Stimulated activated CD4-positive, alpha-beta T cell treated with anti-CD3 and anti-CD28 coated beads, Interleukin-1b, Interleukin-23, amount 100 ng/mL, for 1 hour (primary cell): ENCODE measurements at places on chromosomes 5 and 9.

GRCh38 chr5:76763136-76763535 is 47.2 kb downstream of the F2R start:
- DNase-seq: no peak

GRCh38 chr5:95810305-95811125 is 12.0 kb downstream of the GLRX start:
- DNase-seq: no peak

GRCh38 chr5:151123897-151124751 is 33.5 kb downstream of the ANXA6 start:
- no peak for DNase-seq

DNA sequence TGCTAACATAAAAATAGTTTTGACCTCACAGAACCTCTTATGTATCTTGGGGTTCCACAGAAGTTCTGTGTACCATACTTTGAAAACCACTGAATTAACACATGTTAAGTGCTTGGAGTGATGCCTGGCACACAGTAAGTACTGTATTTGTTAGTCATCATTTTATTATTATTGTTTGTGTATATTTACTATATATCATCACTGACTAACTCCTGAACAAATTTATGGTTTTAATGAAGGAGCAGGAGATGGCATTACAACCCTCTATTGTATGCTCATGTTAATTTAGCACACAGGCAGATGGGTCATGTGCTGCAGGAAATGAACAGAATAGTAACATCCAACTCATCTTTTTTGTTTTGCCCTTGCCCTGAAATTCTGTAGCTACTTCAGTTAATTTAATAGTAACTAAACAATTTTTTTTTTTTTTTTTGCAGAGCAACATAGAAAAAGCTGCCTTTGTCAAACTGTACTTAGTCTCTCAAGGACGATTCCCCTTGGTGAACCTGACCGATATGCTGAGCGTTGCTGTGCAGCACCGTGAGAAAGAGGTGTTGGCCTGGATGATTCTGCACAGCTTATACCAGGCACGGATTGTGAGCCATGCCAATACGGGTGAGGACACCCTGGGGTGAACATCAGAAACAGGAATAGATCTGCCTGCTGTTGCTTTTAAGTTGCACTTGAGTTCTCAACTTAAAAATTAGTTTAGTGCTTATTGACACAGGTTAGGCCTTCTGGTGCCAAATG is 45.4 kb downstream of the HACD4 start:
- no peak for DNase-seq

GRCh38 chr5:72653586-72653985 is 146.4 kb upstream of the ZNF366 start:
- DNase-seq: no peak

DNA sequence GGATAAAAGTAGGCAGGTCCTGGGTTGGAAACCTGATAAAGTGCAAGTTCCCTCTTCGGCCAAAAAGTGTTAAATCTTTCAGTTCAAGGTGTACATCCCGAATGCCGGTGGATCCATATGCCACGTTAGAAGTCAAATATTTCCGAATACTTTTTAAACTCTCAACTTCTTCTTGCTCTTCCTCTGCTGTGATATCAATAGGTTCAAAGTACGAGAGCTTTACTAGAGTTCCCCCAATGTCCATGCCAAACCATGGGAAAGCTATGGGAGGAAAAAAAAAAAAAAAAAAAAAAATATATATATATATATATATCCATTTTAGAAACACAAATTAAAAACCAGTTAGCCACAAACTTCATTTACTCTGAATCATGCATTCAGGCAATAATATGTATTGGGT is 10.4 kb downstream of the PANK3 start:
- DNase-seq: no peak

GRCh38 chr9:87816036-87816435 is 66.6 kb upstream of the SPATA31E1 start:
- no peak for DNase-seq

- no peak for DNase-seq
These were observed 8.3 kb downstream of the NFIL3 start for GRCh38 chr9:91415290-91415689.

- DNase-seq: no peak
These were observed 88.7 kb upstream of the ACOT12 start for GRCh38 chr5:81482595-81482994.

GRCh38 chr5:145701404-145701803 is 133.7 kb downstream of the PRELID2 start:
- DNase-seq: no peak

- no peak for DNase-seq
These were observed 34.3 kb downstream of the MTMR12 start for GRCh38 chr5:32278406-32278805.

- no peak for DNase-seq
These were observed 160.3 kb downstream of the HSD17B3 start for GRCh38 chr9:96141666-96142065.

DNA sequence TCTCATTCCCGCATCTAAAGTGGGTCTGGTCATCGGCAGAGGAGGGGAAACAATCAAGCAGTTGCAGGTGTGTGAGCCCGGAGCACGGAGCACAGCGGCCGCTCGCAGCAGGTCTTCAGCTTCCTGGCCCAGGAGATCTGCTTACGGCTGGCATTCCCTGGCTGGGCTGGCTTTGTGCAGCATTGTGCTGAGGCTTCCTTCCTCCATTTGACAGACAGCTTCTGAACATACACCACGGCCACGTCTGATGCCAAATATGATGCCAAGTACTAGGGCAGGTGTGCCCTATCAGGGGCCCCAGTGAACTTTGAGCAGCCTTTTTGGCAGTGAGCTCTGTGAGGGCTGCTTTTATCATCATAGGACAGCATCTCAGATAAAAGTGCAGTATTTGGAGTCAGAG is 37.1 kb downstream of the FUBP3 start:
- DNase-seq: no peak

DNA sequence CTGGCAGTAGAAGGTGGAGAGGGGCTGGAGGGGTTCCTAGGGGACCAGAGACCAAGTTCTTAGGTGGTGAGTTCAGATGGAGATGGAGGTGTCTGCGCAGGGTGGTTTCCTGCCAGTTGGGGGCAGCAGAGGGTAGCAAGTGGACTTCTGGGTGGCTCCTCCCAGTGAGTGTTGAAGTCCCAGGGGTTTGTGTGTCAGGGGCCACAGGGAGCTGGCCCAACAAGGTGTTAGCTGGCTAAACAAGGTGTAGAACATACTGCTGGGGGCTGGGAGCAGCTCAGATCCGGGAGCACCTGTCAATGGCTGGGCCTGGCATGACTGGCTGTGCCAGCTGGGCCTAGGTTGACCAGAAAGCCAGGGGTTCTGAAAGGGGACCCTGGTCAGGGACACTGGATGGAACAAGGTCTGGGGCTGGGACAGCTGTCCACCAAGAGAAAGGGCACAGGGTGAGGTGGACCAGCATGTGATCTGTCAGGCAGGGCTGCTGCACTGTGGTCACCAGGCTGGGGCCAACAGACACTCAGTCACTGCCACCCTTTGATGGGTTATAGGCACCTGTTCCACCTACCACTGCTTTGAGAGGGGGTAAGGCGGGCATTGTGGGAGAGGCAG is 35.6 kb downstream of the DAB2IP start:
- DNase-seq: peak; percentile 21

- no peak for DNase-seq
These were observed 181.8 kb downstream of the NXNL2 start for GRCh38 chr9:88716596-88717290.

DNA sequence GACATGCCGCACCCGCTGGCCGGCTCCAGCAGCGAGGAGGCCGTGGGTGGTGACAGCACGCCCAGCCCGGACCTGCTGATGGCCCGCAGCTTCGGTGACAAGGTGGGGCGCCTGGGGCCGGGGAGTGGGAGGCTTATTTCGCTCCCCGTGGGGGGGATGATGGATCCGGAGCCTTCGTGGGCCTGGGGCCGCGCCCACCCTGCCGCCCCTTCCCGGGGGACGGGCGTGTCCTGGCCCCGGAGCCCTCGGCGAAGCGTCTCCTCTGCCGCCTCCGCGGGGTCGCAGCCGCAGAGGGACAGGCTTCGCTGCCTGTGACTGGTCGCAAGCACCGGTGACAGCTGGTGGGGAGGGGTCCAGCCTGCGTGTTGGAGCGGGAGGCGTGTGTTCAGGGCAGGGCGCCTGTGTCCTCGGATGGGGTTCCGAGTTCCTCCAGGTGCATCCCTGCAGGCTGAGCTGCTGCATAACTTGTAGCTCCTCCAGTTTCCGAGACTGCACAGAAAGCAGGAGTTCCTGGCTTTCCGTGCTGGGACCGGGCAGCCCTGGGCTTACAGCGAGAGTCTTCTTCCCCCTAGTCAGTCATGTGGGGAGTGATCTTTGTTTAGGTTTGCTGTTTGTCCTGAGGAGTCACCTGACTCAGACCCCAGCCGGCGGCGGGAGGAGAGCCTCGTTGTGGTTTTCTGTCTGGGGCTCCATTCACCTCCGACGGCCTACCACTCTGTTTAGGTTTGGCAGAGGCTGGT is 666 bp downstream of the SNX30 start:
- DNase-seq: no peak

DNA sequence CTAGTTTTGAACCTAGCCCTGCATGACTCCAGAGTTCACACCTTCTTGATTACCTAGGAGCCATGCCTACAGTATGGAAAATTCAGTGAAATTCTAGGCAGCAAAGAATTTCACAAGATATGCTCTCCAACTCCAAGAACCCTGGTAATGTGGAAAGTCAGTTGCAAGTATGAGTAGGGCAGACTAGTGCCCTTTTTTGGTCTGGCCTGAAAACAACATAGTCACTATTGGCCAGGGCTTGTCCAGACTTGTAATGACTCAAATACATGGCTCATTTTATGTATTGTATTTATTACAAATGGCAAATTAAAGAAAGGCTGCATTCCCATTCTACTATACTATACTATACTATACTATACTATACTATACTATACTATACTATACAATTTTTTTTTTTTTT is 160.4 kb downstream of the ESM1 start:
- DNase-seq: no peak

DNA sequence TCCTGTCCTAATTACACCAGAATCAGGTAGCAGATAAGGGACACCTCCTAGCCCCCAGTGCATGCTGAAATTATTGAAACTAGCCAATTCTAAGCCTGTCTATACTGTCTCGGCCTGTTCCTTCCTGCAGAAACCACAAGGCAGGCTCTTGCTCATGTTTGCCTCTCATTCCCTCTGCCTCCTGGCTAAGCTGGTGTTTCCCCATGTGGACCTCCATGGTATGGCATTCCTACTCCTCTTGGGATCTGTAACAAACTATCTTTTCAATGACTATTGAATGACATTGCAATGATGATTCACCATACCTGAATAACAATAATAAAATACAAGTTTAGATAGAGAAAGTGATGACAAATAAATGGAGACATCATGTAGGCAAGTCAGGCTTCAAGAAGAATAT is 35.6 kb upstream of the ADAMTS16 start:
- no peak for DNase-seq

GRCh38 chr5:167389537-167389936 is 901.9 kb upstream of the WWC1 start:
- no peak for DNase-seq

- DNase-seq: no peak
These were observed 4.4 kb upstream of the SMIM3 start for GRCh38 chr5:150774145-150774544.

GRCh38 chr9:14690948-14691730 is 2.1 kb downstream of the ZDHHC21 start:
- no peak for DNase-seq

DNA sequence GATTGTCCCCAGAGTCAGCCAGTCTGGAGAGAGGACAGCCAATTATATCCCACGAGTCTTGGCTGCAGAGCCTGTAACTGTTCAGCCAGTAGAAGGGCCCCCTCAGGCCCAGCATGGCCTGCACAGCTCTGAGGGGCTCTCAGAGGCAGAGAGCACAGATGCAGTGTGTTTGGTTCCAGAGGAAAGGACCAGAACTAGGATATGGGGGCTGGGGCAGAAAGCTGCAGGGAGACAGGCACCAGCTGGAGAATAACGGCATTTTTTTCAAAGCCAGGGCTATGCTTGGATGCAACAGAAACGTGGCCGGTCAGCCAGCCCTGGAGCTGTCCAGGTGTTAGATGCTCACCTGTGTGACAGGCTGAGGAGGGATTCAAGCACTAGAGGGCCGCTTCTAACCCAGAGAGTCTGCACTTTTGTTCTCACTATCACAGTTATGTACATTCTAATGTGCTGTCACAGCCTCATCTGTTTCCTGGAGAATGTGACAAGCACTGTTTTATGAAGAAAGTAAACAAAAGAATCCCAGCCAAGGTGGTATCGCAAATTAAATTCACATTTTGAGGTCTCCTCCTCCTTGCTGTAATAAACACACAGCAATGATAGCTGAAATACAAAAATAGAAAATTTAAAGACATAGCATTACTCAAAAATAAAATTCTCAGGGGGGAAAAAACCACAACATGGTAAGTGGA is 96.5 kb downstream of the GABBR2 start:
- no peak for DNase-seq

DNA sequence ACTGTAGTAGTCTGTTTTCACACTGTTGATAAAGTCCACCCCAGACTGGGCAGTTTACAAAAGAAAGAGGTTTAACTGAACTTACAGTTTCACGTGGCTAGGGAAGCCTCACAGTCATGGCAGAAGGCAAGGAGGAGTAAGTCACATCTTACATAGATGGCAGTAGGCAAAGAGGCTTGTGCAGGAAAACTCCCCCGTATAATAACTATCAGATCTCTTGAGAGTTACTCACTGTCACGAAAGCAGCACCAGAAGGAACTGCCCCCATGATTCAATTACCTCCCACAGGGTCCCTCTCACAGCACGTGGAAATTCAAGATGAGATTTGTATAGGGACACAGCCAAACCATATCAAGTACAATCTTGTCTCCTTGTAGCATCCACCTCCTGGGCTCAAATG is 21.1 kb downstream of the PARP8 start:
- DNase-seq: no peak

- no peak for DNase-seq
These were observed 43.5 kb downstream of the SH3PXD2B start for GRCh38 chr5:172410662-172411483.

DNA sequence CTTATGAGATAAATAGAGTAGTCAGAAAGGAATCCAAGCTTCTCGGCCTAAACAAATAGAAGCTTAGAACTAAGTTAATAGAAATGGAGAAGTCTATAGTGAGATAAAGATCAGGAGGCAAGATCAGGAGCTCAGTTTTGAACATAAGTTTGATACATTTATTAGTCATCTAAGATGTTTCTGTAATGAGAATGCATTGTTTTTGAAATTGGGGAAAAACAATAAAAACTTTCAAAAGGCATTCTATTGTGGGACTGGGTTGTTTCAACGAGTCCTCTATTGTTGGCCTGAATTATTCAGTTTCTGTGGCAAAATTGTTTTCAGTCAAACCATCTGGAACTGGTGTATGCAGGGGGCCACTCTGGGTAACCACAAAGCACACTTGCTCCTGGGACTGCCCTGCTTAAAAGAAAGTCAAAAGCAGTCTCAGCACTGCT is 181.0 kb upstream of the CLINT1 start:
- no peak for DNase-seq

GRCh38 chr9:124894741-124895170 is 32.8 kb downstream of the ARPC5L start:
- DNase-seq: no peak

- DNase-seq: no peak
These were observed 1134.3 kb upstream of the C9orf72 start for GRCh38 chr9:28707616-28708015.
